ENCODE measurements at places on chromosomes 6 and 20.

DNA sequence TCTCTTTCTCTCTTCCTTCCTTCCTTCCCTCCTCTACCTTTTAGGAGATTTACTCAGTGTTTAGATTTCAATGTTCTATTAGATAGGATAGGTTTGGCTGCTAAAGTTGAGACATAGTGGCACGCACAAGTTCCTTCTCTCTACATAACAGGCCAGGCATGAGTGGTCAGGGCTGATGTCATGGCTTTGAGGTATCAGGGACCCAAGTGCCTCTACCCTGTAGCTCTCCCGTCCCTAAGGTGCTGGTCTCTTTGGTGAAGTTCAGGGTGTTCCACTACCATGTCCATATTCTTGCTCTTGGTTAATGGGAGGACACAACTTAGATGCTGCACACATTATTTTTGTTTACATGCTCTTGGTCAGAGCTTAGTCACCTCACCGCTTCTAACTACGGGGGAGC, 245.3 kb downstream of the QKI start:
- DNase-seq = no peak

DNA sequence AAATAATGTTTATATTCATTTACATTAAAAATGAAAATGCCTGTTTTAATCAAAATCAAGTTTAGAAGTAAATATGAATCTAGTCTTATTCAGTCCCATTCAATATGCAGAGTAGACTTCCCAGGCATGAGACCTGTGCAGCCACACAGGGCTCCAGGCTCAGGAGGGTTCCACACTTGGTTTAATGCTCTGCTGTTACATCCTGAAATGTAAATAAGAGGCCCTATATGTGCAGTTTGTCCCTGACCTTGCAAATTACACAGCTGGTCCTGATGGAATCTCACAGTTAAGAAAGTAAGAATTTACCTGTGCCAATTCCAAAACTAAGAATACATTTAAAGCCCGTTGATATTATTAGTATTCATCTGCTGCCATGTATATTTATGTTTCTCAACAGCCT, 79.4 kb downstream of the ARHGAP18 start:
- DNase-seq = no peak

DNA sequence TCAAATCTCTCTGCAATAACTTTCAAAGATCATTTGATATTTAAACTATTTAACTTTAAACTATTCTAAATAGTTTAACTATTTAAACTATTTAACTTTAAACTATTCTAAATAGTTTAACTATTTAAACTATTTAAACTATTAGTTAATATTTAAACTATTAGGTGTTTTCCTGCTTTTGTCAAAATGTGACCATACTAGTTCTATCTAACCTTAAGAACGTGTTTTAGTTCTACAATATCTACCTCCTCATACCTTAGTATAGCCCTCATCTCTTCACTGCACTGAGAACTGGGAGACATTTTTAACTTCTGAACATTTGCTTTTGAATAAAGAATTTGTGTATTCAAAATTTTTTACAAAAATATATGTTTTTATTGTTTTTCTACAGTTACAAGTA, 429.1 kb downstream of the ADGRB3 start:
- no peak for DNase-seq

DNA sequence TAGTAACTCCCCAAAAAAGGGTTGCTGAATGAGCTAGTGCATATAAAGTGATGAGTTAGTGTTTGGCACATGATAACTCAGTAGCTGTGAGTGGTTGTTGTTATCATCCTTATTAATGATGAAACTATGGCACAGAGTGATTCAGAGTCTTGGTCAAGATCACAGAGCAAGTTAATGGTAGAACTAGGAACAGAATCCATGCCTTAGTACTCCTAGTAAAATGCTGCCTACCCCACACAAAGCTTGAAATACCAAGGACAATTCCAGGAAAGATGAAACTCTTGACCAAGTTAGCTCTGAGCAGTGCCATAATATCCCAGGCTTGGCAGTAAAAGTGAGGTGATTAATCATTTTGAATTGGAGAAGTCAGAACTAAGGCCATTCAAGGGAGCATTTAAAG, 109.1 kb upstream of the ENPP5 start:
- no peak for DNase-seq

DNA sequence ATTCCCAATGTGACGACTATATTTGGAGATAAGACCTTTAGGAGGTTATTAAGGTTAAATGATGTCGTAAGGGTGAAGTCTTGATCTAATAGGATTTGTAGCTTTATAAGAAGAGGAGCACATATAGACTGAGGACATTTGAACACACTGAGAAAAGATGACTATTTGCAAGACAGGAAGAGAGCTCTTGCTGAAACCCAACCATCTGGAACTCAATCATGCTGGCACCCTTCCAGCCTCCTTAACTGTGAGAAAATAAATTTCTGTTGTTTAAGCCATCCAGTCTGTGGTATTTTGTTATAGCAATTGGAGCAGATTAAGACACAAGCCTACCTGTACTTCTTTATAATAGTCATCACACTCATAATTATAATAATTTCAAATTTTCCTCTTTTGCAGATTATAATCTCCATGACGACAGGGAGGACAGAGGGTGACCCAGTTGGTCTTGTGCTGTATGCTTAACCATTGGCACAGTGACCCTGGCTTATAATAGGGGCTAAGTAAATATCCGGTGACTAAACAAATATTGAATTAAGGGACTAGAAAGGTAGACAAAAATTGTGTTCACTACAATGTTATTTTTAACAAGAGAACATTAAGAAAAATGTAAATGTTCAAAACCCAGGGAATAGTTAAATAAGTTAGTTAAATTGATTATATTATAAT, 206.4 kb upstream of the HDDC2 start:
- DNase-seq = no peak

- no peak for DNase-seq
Observed at GRCh38 chr6:163398115-163398514, 16.4 kb upstream of the QKI start.
